ENCODE measurements at places on chromosomes 5 and 9.

DNA sequence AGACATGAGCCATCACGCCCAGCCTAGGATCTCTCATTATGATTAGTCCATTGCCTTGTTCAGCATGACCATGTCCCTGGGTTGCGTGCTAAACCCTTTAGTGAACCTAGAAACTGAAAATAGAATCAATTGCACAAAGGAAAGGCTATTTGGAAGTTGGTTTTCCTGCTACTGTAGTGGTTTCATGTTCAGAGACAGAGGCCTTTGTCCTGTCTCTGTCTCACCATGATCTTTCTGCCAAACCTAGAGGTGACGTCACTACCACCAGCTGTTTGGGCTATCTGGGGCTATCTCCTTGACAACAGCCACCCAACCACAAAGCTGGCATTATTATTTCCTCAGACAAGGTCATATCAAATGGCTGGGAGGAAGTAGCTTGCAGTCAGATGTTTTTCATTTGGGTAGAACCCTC lies 4.0 kb upstream of the CDK5RAP2 start:
- no peak for DNase-seq

DNA sequence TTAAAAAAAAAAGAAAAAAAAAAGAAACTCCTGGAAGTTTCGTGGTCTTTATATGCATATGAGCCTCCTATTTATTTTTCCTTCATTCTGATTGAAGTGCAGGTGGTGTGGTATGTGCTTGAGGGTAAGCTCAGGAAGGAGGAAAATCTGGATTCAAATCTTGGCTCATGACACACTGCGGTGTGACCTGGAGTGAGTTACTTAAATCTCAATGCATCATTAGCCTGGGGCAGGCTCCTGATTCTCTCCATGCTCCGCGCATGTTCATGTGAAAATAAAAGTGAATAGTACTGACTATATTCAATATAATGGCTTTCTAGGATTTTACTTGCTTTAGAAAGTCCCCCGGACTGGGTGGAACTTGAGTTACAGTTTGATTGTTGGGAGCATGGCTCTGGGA lies 35.6 kb downstream of the PTTG1 start:
- DNase-seq = no peak

DNA sequence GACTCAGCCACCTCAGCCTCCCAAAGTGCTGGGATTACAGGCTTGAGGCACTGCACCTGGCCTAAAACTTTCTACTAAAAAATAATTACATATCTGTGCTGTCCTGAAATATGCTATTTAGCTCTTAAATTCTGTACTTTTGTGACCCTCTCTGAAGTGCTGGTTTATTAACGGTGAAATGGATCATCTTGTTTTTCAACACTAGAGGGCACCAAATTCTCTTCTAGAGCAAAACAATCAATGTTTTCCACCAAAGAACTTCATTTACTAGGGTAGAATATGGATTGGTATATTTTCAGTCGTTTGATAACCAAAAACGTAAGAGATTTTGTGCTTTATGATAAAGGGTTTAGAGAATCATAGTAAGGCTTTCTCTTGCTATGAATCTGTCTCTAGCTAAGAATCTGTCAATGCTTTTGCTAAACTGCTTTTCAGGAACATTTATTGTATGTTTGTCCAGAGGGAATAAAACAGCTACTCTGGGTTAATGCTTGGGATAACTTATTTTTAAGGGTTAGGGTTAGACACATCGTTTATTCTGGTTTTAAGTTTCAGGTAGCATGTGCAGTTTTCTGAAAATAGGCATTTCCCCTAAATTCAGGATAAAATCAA lies 63.6 kb downstream of the RNF180 start:
- no peak for DNase-seq

DNA sequence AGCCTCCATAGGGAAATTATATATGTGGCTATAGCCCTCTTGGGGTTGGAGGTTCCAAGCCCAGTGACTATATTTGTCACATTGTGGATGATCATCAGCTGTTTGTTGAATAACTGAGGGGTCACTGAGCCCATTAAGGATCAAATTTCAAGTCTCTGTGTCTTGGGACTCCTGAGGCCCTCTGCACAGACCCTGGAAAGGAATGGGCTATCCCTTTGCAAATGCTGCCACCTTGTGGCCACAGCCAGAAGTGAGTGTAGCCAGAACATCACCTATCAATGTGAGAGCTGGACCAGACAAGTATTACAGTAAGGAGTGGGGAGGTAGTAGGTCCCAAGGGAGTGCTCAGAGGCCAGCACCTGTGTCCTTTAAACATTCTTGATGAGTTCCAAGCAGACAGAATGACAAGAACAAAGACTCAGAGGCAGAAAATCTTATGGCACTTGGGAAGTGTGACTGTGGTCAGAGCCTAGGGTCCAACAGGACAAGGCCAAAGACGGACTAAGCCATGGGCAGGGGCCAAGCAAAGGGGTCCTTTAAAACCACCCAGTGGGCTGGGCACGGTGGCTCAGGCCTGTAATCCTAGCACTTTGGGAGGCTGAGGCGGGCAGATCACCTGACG lies 8.2 kb downstream of the RPP25L start:
- DNase-seq = peak; percentile 25

DNA sequence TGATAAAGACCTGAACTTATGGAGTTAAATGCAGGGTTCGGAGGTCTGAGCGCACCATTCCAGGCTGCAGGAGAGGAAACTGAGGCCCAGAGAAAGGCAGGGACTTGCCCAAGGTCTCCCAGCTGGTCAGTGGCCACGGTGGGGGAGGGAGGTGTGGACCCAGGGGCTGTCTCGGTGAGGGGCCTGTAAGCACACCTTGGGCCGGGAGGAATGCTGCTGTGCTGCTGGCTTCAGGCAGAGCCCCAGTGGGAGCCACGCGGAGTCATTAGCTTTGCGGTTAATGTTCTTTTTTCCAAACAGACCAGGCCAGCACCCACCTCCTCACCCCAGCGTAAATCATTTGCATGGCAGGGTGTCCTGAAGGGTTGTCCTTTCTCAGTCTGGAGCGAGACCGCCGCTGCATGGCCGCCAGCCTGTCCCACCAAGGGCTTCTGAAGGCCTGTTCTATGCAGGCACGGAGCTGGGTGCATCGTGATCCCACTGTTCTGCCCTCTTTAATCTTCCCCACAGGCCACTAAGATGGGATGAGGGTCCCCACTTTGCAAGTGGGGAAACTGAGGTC lies 35.9 kb downstream of the NEURL1B start:
- no peak for DNase-seq

DNA sequence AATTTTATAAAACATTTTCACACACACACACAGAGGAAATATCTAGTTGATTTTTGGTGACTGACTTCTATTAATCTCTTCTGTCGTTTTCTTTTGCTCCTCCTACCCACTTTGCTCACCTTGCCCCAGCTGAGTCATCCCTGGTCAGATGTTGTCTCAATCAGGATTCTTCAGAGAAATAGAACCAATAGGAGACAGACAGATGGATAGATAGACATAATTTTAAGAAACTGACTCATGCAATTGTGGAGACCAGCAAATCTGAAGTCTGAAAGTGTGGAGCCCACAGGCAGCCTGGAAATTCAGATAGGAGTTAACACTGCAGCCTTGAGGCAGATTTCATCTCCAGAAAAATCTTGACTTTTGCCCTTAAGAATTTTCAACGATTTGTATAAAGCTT lies 37.0 kb upstream of the PIK3R1 start:
- DNase-seq = no peak

DNA sequence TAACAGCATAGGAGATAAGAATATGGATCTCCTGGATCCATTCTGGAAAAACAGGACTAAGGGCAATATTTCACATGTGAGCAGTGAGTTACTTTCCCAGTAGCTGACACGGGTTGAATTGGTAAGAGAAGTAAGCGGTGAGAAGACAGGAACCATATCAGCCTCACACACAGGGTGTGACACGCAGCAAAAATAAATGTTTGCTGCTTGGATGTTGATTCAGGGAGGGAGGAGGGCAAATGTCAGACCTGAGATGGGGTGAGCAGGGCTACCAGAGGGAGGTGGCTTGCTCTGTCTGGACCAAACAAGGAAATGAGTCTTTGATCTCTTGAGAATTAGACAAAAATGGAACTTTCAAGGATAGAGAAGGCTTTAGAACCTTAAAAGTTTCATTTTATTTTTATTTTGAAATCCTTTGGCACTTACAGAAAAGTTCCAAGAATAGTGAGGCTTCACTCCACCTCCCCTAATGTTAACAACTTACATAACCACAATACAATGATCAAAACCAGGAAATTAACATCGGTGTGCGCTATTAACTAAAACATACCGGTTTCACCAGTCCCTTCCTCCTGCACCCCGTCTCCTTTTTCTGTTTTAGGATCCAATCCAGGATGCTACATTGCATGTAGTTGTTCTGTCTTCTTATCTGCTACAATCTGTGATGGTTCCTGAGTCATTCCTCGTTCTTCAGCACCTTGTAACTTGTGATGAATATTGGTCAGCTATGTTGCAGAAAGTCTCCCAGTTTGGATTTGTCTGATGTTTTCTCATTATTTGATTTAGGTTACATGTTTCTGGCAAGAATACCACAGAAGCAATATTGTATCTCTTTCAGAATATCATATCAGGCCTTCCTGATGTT lies 20.5 kb upstream of the ARHGEF28 start:
- DNase-seq = no peak

- DNase-seq = no peak
Observed at GRCh38 chr9:137683262-137683864, 64.6 kb downstream of the EHMT1 start.

DNA sequence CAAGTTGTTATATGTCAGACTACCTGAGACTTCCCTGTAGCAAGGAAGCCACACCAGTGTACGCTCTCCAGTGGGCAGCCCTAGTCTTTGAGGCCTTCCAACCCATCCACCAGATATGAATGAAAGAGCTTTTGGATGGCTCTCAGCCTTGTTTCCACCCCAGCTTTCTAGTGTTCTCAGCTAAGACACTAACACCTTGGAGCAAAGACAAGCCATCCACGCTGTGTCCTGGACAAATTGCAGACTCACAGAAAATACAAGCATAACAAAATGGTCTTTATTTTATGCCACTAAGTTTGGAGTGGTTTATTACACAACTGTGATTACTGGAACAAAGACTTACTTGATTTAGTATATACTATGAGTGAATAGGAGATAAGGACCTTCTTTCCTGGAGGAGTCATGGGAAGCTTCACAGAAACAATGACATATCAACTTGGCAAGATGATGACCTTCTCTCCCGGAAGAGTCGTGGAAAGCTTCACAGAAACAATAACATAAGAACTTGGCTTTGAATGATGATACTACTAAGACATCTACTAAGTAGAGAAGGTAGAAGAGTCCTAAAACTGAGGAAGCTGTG lies 134.0 kb upstream of the VCAN start:
- DNase-seq = no peak

- no peak for DNase-seq
Observed at GRCh38 chr5:164214698-164215097, 709.3 kb downstream of the MAT2B start.

DNA sequence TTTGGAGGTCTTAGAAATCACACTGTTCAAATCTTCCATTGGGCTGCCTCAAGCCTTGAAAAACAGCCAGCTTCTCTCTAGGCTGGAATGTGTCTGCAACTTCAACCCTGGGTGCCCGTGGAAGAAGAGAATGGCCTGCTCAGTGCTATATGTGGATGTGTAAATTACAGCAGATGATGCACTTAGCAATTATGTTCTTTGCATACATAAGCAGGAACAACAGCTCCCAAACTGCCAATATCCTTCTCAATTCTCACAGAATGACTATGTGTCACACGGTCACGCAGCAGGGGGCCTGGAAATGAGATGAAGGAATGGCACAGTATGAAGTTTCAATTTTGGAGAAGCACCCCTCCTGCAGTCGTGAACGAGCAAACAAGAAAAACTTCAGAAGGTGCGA lies 175.2 kb upstream of the SMARCA2 start:
- DNase-seq = no peak

- no peak for DNase-seq
Observed at GRCh38 chr5:105230516-105231157, 1668.0 kb upstream of the NUDT12 start.

DNA sequence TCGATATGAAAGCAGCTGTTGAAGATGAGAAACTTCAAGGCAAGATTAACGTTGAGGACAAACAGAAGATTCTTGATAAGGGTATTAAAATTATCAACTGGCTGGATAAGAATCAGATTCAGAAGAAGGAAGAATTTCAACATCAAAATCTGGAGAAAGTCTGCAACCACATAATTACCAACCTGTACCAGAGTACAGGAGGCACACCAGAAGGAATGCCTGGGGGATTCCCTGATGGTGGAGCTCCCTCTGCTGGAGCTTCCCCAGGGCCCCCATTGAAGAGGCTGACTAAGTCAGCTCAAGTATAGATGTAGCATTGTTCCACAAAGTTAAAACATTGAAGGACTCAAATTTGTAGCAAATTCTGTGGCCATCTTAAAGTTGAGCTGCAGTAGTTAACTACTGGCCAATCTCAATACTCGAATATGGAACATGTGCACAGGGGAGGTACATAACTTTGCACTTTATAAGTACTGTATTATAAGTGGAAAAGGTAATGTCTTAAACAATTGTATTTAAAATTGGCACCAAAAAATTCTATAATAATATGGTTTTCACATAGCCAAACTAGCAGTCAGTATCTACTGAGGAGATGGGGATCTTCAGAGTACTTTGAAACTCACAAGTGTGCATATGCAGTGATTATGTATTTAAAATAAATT lies 237.5 kb downstream of the CHSY3 start:
- DNase-seq = no peak

GRCh38 chr9:124708633-124709291 lies 62.3 kb downstream of the NR6A1 start:
- no peak for DNase-seq
